Activated CD8-positive, alpha-beta memory T cell treated with anti-CD3 and anti-CD28 coated beads for 1 hour (primary cell): ENCODE measurements at places on chromosomes 7 and 10.

DNA sequence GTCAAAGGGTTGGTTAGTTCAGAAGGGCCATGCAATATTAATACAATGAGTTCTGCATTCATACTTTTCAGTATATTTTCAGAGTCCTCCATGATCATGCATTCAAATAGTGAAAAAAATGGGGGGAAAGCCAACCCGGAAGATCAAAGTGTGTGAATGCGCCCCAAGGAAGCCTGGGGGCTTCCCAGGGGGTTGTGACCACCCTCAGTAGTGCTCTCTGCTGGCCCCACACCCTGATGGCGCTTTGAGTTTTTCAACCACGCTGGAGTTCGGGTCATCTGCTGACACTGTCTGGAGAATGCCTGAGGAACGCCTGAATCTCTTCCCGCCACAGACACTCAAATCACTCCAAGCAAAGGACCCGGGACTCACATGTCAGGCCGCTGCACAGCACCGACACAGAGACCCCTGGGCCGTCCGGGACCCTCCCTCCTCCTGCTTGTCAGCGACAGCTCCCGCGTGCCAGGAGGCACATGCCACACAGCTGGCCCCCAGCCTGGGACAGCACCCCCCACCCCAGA lies 1.0 kb downstream of the TNS3 start:
- DNase-seq, result no peak

DNA sequence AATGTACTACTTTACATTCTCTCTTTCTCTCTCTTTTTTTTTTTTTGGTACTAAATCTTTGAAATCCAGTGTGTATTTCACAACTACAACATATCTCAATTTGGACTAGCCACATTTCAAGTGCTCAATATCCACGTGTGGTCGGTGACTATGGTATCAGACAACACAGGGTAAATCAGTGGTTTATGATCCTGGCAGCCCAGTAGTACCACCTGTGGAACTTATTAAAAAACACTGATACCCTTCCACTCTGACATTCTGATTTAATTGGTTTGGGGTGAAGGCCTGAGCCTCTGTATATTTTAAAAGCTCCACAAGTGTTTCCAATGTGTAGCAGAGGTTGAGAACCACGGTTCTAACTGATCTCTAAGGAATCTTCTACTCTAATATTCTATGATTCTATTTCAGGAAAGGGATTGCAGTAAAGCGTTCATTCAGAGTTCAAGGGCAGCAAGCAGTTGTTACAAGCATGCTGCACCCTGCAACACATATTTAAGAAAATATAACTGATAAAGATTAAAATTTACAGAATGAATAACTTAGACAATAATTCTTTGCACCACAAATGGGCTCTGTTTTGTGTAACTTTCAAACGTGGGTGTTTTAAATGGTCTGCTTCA lies 5.1 kb downstream of the CREB5 start:
- no peak for DNase-seq

DNA sequence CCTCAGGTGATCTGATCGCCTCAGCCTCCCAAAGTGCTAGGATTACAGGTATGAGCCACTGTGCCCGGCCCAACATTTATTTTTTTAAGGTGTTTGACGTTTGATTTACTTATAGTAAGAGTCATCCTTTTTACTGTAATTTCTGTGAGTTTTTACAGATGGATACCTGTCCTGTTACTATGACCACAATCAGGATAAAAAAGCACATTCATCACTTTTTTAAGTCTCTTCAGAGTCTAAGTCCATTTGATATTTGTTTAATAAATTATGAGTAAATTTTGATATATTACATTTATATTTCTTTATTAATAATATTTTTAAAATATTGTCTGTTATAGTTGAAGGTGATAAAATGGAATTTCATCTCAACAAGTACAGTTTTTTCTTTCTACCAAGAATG lies 300.5 kb upstream of the KAT6B start:
- no peak for DNase-seq

- DNase-seq, result no peak
Measured at GRCh38 chr7:132077971-132078685, 498.1 kb downstream of the PLXNA4 start.

GRCh38 chr7:158735935-158736334 lies 31.3 kb upstream of the NCAPG2 start:
- no peak for DNase-seq

- DNase-seq, result no peak
Measured at GRCh38 chr10:102433619-102434046, 1.3 kb upstream of the CUEDC2 start.

- no peak for DNase-seq
Measured at GRCh38 chr7:21269021-21269420, 158.9 kb upstream of the SP4 start.

- DNase-seq, result no peak
Measured at GRCh38 chr10:67492317-67493019, 203.5 kb downstream of the CTNNA3 start.

DNA sequence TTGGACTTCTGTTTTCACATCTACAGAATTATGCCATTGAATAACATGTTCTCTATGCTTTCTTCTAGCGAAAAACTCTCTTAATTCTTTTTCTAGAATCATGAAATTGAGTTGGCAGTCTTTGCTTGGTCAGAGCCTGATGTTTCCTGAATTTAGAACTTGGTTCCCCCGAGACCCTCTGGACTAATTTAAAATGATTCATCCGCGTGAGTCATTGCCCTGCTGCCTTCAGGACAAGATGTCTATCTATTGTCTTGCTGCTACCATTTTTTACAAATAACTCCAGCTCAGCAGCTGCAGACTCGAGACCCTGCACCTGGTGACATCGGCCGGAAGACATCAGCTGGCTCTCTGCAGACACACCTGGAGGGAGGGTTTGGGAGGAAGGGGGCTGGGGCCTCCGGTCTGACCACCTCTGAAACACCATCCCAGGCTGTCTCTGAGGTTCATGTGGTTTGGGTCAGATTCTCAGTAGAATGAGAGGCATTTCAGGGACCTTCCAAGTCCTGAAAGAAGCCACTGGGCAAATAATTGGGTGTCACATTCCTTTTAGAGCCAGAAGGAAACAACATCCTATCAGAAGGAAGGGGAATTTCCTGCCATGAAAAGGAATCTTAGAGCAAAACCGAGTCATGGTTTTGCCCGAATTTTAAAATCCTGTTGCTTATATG lies 20.9 kb upstream of the KLF6 start:
- no peak for DNase-seq

GRCh38 chr10:123502983-123503382 lies 163.2 kb upstream of the GPR26 start:
- no peak for DNase-seq

GRCh38 chr10:81179324-81179723 lies 641.6 kb downstream of the SH2D4B start:
- DNase-seq, result no peak

DNA sequence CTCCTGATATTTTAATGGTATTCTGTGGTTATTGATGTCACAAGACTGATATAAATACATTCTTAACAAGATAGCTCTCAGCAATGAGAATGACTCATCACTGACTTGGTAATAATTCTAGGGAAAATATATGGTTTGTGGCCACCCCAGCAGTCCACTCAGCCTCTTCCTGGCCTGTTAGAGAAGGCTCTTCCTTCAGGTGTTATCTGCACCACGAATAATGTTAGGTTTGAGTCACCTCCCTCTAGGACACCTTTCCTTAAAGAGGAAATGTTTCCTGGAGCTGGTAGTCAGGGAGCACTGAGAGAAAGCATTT lies 163.3 kb downstream of the SVIL start:
- no peak for DNase-seq

DNA sequence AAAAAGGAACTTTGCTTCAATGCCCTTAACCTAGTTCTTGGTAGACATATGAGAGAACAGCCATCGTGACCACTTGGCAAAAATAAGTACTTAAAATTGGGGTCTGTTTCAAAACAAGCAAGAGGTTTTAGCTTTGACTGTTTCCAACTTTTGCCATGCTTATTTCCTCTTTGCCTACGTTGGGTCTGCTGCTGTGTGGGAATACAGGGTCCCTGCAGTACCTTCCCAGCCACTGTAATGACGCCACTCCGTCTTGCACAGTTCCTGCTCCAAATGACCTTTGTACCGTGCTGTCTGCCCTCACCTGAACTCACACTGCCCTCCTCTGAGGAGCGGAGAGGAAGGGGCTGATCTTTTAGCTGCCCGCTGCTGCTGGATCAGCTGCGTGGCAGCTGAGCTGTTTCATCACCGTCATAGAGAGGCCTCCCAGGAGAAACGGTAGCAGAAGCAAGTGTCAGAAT lies 133.1 kb downstream of the MAPK8 start:
- DNase-seq, result no peak

GRCh38 chr7:88116235-88116795 lies 103.5 kb downstream of the SRI start:
- no peak for DNase-seq

GRCh38 chr7:152887191-152887590 lies 127.6 kb downstream of the ACTR3B start:
- DNase-seq, result no peak

DNA sequence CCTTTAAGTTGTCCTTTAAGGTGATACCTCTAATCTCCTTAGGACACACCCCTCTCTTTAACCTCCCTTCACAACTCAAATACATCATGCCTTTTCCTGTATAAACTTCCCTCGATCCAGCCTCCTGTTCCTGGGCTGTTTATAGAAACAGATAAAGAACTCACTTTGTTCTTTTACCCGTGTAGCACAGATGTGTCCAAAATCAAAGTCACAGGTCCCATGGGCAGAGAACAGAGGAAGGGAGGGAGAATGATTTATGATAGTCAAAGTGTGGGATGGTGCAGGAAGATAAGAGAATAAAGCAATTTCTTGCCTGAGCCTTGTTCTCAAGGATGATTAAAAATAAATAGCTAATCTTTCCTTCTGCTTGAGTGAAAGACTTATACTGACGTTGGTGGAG lies 50.3 kb upstream of the CABCOCO1 start:
- no peak for DNase-seq

- DNase-seq, result no peak
Measured at GRCh38 chr10:108862676-108863350, 1060.5 kb downstream of the XPNPEP1 start.

- no peak for DNase-seq
Measured at GRCh38 chr10:5552376-5553321, 27.9 kb downstream of the CALML3 start.
